ENCODE measurements at places on chromosomes 6 and 20. TPM values are rescaled to one million over a fixed set of nuclear protein-coding genes. Genes with fewer than 3 reads are reported as not detected.

DNA sequence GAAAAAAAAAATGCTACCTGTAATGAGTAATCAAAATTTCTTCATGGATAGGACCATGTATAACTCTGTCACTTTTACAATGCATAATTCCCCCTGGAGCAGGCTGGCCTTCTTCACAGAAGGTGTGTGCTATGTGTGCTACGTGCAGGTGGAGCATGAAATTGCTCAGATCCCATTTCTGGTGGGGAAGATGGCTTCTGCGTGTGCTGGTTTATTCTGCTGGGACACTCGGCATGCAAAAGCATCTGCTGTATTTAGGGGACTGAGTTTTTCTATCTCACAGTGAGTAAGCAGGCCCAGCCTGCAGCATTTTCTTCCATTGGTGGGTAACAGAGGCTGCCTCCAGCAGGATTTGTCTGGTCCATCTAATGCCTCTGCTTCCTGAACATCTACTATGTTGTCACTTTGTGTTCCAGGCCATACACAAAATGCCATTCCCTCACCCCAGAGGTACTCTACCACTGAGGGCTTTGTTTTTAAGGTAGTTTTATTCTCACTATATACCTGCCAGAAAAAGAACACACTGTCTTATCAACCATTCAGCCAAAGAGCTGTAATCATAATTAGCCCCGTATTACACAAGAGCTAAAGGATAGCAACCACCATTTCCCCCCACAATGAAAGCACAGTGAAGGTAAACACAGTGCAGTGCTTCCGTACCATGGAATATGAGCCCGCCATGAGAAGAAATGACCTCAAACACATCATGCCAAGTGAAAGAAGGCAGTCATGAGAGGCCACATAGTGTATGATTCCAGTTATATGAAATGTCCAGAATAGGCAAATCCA is 62.4 kb downstream of the SYNDIG1 start:
- DNase-seq = no peak

DNA sequence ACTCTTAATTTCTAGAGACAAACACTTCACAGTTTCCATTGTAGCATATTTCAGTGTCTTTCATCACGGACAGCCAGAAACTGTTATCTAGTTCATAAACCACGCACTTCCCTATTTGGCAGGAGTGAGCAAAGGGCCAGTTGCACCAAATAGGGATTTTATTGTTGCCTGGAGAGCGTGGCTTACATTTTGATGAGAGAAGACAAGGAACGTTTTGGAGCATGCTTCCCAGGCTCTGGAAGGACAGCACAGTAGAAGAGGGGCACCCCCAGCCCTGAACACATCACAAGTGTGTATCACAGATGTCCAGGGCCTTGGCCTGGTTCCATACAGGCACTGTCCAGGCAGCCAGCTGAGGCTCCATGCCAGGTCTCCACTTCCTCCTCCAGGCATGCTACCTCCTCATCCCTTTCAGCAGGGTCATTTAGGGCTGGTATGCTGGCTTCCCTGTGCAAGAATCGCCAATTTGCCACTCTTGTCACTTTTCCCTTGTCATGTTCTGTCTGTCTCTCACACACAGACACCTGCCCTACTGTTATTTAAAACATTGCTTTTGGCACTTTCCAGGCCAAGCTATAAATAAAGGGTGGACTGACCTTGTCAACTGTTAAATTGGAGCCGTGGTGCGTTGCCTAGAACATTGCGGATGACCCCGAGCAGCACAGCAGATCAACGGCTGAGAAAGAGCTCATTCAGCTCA is 235.0 kb upstream of the GMDS start:
- no peak for DNase-seq

- no peak for DNase-seq
Measured at GRCh38 chr20:36808317-36809257, 35.0 kb upstream of the DSN1 start.

- no peak for DNase-seq
Measured at GRCh38 chr6:16413399-16413798, 175.0 kb downstream of the GMPR start.

DNA sequence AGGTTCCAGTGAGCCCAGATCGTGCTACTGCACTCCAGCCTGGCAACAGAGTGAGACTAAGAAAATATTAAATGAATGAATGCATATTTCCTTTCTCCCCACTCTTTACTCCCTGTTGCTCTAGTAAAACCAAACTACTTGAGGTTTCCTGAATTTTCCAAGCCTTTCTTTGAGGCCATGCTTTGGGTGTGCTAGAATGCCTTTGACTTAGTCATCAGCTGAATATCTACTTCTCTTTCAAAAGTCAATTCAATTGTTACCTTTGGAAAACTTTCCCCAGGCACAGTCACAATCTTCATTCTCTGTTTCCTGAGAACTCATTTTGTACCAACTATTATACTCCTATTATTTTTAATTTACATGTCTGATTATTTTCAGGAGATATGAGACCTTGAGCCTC is 27.5 kb upstream of the CEP85L start:
- no peak for DNase-seq

DNA sequence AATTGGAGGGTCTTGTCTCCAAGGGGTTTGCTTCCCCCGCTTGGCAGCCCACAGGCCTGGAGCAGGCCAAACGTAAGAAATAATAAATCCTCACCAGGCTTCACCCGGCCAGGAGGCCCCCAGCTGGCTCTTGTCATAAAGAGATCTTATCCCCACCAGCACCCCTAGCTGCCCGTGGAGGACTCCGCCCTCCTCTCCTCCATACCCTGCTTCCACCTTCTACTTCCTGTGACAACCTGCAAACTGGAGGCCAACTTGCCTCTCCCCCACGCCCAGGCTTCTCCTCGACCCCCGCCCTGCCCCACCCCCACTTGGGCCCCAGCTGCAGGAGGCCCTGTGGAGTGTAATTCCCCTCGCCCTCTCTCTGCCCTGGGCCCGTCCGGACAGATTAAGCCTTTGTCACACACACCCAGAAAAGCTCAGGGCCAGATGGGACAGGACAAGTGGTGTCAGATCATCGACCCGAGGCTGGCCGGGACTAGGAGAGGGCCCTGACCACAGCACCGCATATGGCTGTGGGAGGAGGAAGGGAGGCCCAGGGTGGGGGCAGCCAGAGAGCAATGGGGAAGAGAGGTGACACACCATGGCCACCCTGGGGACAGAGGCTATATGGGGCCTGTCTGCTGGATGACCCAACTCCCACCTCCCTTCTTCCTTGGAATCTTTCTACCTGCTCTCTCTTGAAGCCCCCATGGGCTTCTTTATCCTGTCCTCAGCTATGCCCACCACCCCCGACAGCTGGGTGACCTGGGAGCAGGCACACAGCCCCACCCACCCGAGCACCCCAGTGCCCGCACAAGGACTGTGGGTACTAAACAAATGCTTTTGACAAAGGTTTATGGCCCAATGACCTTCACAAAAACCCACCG is 3.9 kb downstream of the NOL4L start:
- no peak for DNase-seq

DNA sequence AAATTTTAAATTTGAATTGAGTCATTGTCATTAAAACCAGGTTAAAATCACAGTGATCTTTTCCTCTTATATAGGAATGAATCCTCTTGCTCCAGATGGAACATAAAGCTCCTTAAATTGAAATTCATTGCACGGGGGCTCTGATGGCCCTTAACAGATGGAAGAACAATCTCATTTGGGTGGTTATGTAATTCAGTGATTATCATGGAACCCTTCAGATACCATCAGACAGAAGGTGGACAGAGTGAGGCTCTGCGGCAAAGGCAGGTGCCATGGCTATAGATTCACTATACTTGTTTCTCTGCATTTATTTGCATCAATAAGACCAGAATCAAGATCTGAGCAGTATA is 17.8 kb upstream of the RNF182 start:
- no peak for DNase-seq

GRCh38 chr6:14713008-14713960 is 532.6 kb upstream of the JARID2 start:
- no peak for DNase-seq

Gene NRSN1
- not detected for total RNA-seq

Gene BANF2
- 15.2 TPM for total RNA-seq

DNA sequence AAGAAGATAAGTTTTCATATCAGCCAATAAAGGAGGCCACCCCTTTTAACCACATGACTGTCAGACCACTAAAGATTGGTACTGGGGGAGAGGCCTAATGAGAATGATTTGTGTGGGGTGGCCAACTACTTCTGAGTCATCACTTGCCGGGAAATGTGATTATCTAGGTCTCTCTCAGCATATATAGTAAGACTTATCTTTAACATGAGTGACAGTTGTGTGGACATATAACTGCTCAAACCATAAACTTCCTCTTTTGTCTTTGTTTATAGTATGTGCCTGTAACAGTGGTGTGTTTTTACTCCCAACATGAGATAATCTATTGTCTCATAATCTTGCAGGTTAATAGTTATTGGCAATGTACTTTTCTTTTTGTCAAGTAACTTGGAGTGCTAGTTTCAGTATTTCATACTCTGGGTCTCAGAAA is 312.4 kb downstream of the CDKAL1 start:
- DNase-seq = no peak

DNA sequence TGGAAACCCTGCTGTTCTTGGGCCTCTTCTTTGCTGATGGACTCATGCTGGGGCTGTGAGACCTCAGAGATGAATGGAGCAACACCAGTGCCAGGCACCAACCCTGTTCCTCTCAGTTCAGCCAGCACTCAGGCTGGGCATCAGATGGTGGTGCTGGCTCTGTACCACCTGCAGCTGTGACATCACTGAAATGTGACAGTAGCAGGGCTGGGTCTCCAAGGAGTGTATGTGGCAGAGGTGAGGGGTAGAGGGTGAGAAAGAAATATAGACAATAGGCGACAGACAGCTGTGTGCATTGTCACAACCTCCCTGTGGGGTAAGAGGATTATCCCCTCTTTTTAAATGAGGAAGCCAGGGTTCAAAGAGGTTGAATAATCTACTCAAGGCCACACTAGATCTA is at the start of gene TP53TG5:
TSS of gene TP53TG5 (minus strand) at position 135 of the 400 bp plus-strand sequence. CDS start at position 46, 89 bp downstream.
- DNase-seq = no peak

All from thyroid gland (tissue), 4 donors.